MV-4-11 (cell line): ENCODE measurements at places on chromosomes 13 and 19.

GRCh38 chr19:32392901-32393300 is 12.7 kb upstream of the DPY19L3 start:
- no peak for DNase-seq

- no peak for DNase-seq
These were observed 190.5 kb downstream of the URI1 start for GRCh38 chr19:30132343-30133075.

DNA sequence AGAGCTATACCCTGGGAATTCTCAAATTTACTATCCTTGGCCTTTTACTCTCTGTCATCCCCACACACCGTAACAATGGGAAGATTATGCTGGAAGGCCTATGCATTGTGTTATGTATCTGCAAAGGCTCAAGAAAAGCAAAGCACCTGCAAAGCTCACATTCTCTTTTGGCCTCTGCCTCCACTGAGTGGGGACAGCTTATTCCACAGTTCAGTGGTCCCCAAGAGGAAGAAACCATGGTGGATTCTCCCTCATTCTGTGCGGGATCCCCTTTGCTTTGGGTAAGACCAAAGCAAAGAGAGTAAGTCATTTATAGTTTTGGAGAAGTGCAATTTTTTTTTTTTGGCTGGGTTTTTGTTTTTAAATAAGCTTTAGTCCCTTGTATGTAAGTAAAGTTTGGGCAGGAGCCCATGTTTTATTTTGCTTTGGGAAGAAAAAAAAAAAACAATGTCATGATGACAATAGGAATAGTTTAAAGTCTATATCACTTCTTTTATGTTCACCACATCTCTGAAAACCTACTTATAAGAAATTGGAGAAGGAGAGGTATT is 530.6 kb downstream of the FGF9 start:
- no peak for DNase-seq

GRCh38 chr13:48626726-48627451 is 26.8 kb upstream of the CYSLTR2 start:
- no peak for DNase-seq

DNA sequence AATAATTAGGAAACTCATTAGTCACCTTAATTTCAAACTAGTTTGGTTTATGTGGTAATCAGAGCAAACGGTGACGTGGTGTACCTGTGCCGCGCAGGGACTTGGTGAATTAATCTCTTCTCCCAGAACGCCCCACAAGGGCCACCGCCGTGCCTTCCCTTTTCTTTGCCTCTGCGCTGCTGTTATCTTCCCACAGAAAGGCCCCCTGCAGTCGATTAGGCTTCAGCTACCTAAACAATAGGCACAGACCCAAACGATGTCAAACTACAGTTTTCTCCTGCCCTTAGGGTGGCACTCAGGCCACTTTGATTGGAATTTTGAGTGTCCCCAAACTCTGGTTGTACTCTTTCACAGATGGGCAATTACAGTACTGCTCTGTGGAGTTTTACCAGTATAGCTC is 115.5 kb downstream of the GGACT start:
- DNase-seq = no peak

DNA sequence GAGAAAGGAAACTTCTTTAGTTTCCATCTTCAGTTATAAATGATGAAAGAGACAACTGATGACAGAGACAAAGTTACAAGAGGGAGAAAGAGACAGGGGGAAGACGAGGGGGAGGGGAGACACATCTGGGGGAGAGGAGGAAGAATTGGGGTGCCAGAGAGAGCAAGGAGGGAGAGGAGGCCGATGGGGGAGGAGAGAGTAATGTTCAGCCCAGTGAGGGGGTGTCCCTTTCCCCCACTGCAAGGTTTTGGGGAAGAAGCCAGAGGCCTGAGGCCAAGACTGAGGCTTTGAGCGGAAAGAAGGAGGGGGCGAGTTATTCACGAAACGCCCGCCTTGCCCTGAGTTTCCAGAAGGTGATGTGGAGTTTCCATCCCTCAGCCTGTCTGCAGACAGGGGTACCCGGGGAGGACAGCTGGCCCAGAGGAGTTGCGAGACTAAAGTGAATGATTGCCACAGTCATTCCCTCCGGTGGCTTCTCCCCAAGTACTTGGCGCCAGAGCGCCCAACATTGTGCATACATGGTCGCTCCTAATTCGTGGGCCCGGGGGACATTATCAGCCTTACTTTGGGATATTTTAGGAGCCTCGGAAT is 558 bp upstream of the PPAN start:
- DNase-seq = peak; percentile 66

- no peak for DNase-seq
These were observed 5.5 kb downstream of the C2CD4C start for GRCh38 chr19:403221-404027.

DNA sequence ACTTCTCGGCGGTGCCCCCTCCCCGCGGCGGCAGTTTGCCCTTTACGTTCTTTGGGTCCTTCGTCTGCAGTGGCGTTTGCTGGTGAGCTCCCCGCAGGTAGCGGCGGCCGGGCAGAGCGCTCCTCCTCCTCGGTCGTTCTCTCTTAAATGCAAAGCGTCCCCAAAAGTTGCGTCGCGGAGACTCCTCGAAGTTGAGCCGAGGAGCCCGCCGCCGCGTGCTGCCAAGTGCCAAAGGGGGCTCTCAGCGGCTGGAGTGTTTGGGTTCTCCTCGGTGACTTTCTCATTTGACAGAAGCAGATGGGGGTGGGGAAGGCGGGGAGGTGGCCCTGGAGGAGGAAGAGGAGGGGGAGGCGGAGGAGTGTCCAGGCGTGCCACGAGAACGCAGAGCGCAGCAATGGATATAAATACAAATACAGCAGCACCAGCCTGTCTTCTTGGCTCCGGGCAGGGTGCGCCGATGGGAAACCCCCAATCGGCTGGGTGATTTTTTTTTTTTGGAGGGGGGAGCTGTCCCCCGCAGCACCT is at the start of gene SOX21:
TSS of gene SOX21 (minus strand) at position 259 of the 525 bp plus-strand sequence. CDS start 496 bp downstream, outside the sequence.
- DNase-seq = no peak

- no peak for DNase-seq
These were observed 353 bp downstream of the RFX2 start for GRCh38 chr19:6109947-6110346.

DNA sequence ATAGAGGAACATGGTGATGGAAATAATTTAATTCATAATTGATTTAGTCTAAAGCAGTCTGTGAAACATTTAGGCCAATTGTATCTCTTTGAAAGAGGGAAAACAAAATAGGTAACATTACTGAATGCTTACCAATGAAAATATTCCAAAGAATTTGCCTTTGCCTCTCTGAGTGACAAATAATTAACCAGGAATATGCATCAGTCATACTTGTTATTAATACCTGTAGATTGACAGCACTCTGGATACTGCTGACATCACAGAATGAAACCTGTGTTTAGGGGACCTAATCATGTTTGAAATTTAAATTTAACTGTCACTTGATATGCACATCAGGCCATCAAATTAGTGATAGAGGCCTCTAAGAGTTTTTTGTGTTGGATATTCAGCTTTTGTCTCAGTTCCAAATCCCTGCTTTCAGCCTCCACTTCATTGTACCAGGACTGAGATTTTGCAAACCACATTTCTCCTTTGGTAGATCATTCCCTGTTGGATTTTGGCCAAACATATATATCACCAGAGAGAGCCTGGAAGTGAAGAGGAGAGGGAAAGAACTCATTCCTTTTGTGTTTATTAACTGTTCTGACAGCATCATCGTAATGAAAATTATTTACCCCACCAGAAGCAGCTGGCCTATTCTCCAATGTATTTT is 64.8 kb upstream of the KLHL1 start:
- no peak for DNase-seq

GRCh38 chr19:48608798-48609263 is 2.3 kb downstream of the SPACA4 start:
- DNase-seq = peak; percentile 85

- peak; percentile 74 for DNase-seq
These were observed 2.0 kb upstream of the INAFM1 start for GRCh38 chr19:47272448-47273312.

DNA sequence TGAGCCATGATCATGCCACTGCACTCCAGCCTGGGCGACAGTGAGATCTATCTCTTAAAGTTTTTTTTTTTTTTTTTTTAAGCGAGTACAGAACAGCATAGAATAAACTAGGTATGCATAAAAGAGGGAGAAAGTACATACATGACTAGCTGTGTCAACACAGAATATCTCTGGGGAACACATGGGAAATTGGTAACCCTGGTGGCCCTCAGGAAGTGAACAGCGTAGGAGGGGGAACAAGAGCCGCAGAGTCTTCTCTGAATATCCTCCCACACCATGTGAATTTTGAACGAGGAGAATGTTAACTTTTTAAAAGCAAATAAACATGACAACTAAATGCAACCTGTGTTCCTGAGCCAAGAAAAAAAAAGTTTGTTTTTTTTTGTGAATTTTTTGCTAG is 15.2 kb downstream of the PHLDB3 start:
- peak; percentile 61 for DNase-seq

GRCh38 chr13:112453207-112453829 is 77.2 kb downstream of the SPACA7 start:
- DNase-seq = no peak

DNA sequence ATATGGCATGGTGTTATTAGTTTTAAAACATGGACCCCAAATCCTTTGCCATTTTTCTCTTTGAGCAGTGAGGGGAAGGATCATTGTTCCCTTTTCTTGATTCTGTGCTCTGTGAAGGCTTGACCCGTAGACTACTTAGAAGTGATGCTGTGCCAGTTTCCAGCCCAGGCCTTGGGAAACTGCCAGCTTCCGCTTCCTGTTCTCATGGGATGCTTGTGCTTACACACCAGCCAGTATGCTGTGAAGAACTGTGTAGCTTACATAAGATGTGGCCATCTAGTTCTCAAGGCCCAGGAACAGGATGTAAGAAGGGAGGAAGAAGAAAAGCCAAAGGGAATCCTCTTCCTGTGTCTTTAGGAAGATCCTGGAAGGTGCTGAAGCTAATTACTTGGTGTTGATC is 180.9 kb downstream of the PCCA start:
- DNase-seq = peak; percentile 91

GRCh38 chr13:43464578-43465264 is 322.1 kb downstream of the ENOX1 start:
- DNase-seq = no peak

- DNase-seq = no peak
These were observed at the start of gene ZBTB32 for GRCh38 chr19:35704218-35704617. Gene ZBTB32 (plus strand): TSS chr19:35704558. CDS start chr19:35714627, 10,069 bp downstream.

DNA sequence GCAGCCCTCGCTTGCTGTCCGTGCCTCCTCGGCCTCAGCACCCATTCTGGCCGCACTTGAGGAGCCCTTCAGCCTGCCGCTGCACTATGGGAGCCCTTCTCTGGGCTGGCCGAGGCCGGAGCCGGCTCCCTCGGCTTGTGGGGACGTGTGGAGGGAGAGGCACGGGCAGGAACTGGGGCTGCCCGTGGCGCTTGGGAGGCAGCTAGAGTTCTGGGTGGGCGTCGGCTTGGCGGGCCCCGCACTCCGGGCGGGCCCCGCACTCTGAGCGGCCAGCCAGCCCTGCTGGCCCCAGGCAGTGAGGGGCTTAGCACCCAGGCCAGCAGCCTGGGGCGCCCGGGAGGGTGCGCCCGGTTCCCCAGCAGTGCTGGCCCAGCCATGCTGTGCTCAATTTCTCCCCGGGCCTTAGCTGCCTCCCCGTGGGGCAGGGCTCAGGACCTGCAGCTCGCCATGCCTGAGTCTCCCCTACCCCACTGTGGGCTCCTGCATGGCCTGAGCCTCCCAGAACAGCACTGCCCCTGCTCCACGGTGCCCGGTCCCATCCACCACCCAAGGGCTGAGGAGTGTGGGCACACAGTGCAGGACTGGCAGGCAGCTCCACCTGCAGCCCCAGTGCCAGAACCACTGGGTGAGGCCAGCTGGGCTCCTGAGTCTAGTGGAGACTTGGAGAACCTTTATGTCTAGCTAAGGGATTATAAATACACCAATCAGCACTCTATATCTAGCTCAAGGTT is 240.0 kb upstream of the PRR20A start:
- DNase-seq = no peak

- DNase-seq = no peak
These were observed 35.0 kb downstream of the ITGBL1 start for GRCh38 chr13:101487438-101487830.

GRCh38 chr19:35871611-35872010 is 3.2 kb downstream of the APLP1 start:
- no peak for DNase-seq

DNA sequence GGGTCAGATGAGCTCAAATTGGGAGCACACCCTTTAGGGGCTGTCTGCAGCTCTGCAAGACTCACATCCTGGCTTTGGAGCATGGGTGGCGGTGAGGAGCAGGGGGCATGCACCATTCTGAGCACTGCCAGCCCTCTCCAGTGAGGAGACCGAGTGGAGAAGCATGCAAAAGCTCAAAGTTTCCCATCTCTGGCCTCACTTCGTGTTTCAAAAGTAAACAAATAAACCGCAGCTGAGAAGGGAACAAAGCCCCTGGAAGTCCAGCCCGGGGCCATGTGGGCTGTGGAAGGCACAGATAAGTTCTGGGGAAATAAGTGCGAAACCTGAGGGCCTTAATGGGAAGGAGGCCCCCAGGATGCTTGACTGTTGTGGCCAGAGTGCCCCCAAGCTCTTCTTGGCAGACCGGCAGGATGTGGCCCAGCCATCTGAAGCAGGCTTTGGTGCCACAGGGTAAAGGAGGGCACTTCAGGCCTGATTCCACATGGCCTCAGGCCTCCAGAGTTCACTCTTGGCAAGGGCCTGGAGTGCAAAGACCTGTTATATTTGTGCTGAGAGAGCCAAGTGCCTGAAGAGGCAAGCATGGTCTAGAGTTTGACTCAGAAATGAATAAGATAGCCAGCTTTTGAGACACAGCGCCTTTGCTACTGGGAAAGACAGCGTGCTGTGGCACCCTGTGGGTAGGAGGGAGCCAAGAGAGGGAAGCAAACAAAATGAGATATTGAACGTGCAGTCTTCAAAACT is 1.2 kb downstream of the MEDAG start:
- no peak for DNase-seq

- no peak for DNase-seq
These were observed 73.2 kb downstream of the CDADC1 start for GRCh38 chr13:49320975-49321374.

GRCh38 chr19:2533686-2534422 is 57.9 kb downstream of the GADD45B start:
- peak; percentile 28 for DNase-seq
